ENCODE measurements at places on chromosomes 7 and 10.
A peak's percentile ranks its signal among the peaks of the same experiment; 100 is the strongest.

GRCh38 chr7:32204361-32205018 is 134.3 kb upstream of the PDE1C start:
- peak; percentile 37 for DNase-seq

DNA sequence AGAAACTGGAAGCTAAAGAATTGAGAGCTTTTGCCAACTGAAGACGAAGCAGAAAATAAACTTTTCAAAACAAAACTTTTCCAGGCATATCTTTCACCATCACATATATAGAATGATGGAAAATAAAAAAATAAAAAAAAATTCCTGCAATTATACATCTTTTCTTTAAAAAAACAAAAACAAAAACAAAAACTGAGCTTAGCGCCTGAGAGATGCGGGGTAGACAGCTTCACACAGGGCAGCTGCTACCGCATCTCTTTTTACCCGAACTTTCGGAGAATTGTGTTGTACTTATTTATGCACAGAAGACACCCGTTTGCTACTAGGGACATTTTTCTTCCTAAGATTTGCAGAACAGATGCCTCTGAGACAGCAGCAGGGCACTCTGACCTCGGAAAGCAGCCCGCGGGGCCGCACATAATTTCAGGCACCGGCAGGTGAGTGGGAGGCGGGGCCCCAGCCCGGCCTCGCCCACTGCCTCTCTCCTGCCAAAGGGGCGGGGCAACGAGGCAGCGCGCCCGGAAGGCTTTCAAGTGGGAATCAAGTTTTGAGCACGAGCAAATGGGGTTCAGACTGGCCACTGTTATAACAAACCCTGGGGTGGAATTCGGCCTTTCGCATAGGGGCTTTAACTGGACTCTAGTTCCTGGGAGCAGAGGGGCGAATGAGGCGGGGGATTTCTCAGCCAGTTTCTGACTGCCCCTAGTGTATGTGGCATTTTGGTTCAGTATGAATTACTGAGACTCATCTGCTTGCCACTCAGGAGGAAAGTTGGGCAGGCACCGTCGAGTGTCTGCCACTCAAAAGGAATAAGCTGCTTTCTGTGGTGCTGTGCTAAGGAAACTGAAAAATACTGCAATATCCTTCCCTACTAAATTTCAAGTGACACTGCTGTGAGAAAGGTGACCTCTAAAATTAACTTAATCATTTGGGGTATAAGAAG is 18.5 kb upstream of the FAM133B start:
- DNase-seq, result no peak

DNA sequence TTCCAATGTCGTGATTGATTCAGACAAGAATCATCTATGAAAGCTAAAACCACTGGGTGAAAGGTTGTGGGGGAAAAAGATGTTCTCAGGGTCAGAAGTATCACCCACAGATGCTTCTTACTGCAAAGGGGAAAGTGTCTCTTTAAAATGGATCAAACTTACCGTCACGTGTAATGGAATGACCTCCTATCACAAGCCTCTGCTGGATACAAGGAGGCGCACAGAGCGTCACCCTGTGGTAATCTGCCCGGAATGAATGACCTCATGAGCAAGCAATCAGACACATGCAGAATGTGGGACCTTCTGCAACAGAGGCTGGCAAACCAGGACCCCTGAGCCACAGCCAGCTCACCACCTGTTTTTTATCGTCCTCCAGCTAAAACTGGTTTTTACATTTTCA is 33.0 kb downstream of the WIPF3 start:
- DNase-seq, result no peak

DNA sequence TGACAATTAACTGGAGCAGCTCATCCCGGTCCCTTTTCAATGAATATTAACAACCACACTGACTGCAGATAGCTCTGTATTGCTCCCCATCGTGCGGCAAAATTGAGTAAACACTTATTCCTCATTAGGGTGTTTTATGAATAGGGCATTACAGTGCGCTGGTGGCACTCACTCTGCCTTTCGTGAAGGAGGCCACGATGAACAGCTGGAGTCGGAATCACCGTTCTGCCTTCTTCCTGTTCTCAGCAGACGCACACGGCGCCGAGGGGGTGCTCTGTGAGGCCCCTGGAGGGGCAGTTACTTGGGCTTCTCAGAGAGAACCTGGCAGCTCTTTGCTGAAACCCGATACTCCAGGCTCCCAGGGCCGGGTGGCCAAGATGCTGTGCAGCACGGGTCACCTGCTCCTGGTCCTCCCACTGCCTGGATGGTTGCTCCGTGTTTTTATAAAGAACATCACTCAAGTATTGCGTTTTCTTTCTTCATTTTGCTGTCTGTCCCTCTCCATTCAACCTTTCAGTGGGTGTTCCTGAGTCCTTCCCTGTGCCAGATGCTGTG is 241.9 kb downstream of the GLRX3 start:
- DNase-seq, result no peak

DNA sequence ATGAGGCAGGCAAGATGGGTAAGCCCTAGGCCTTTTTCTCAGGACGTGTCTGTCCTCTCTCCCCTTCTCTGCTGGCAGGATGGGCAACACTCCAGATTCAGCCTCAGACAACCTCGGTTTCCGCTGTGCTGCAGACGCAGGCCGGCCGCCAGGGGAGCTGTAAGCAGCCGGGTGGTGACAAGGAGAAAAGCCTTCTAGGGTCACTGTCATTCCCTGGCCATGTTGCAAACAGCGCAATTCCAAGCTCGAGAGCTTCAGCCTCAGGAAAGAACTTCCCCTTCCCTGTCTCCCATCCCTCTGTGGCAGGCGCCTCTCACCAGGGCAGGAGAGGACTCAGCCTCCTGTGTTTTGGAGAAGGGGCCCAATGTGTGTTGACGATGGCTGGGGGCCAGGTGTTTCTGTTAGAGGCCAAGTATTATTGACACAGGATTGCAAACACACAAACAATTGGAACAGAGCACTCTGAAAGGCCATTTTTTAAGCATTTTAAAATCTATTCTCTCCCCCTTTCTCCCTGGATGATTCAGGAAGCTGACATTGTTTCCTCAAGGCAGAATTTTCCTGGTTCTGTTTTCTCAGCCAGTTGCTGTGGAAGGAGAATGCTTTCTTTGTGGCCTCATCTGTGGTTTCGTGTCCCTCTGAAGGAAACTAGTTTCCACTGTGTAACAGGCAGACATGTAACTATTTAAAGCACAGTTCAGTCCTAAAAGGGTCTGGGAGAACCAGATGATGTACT is 13.1 kb downstream of the PHKG1 start:
- DNase-seq, result no peak

DNA sequence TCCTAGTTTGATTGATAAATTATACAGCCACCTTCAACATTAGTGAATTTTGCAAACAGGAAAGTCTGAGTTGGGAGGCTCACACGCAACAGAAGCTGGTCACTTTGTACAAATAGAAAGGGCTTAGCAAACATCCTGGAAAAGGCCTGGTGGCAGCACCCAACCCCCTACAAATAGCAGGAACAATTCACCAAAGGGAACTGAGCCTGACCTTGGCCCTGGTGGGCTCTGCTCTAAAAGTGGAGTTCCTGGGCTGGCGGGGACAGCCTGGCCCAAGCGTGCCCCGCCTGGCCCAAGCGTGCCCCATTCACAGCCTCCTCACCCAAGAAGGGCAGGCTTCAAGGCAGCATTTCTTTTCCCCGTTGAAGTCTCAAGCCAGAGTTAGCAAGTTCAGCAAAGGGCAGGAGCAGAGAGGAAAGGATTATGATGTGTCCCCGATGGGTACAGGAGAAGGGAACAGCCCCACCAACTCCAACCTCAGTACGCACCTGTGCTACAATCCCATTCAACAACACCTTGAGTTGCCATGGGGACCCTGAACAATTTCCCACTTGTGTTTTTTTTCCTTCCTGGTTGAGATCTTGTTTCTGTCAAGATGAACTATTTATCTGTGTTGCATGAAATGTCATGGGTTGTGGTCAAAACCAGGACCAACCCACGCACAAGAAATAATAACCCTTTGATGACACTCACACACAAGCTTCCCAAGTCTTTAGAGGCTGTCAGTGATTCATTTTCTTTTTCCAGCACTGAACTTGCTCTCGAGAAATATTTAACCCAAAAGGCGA is 43.4 kb downstream of the RGS10 start:
- no peak for DNase-seq

DNA sequence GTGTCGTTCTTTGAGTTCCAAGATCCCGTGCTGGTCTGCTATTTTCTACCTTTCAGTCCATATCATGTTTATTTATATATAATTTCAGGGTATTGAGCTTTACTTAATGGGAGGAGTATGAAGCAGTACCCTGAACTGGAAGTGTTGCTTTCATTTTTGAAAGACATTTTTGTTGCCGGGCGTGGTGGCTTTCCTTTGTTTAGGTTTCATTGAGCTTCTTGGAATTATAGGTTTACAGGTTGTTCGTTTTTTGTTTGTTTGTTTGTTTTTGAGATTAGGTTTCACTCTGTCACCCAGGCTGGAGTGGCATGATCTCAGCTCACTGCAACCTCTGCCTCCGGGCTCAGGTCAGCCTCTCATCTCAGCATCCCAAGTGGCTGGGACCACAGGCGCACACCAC is 7.4 kb downstream of the ZNF487 start:
- no peak for DNase-seq

DNA sequence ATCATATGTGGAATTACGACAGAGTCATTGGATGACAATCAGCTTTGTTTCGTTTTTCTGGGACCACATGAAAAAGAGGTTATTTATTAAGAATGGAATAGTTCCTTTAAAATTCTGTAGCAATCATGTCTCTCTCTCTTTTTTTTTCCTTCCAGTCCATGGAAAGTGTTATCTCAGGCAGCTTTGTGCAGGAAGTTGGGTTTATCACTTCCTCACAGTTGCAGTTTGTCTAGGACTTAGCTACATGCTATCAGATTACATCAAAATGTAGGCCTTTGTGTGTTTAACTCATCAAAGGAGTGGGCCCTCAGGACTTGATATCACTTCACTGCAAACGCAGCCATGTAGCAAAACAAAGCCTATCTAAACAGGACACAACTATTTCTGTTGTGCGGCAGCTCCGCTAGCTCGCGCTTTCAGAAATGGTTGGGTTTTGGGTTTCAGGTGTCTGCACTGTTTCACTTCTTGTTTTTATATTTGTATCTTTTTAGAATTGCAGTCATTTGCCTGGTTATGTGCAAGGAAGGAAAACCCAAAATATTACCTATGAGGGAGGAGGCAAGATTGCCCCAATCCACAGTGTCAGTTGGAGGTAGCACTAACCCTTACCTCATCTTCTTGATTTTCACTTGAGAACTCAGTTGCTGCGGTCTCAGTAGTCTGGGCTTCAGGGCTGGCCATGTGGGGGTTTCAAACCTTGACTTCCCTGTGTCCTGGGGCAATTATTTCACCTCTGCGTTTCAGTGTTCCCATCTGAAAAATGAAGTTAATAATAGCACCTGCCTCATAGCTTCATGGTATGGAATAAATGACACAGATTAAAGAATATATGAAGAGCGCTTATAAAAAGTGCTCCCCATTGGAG is 66.7 kb downstream of the HHEX start:
- DNase-seq, result no peak

GRCh38 chr10:84432891-84433290 is 104.5 kb downstream of the CCSER2 start:
- DNase-seq, result no peak

DNA sequence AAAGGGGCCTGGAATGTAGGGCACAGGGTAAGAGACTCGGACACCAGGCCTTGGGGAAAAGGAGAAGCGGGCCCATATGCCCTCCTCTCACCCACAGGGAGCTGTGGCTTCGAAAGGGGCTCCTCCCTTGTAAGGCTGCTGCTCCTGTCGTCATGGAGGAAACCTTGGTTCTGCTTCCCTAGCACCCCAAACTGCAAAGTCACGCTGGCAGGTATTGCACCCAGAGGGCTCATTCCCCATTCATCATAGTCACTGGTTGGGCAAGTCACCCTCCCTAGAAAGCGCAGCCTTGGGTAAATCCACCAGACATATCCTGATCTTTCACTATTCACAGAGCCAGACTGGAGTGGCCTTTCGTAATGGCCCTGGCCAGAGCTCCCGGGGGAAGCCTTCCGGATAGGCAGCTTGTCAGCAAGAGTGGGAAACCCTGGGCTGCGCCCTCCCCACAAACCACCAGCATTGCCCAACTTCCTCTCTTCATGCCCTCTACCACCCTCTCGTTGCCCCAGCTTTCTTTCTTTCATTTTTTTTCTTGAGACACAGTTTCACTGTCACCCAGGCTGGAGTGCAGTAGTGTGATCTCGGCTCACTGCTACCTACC is 121.0 kb downstream of the HIP1 start:
- DNase-seq, result no peak

DNA sequence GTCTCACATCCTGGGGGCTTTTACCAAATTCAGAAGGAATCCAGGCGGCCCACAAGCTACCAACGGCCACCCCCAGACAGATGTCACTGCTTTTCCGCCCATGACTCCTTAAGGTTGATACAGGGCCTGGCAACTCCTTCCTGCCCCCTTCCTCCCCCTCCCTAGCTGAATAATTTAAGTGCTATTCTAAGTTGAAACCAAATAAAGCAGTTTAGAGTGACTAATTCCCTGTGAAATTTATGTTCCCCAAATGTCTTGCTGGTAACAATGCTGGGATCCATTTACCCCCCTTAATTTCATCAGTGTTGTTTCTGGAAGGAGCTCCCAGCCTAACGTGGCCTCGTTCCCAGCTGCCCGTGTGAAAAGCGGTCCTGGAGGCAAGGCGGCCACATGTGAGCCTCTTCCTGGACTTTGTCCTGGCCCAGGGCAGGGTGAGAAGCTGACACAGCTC is 109.6 kb downstream of the TMEM130 start:
- DNase-seq, result no peak

DNA sequence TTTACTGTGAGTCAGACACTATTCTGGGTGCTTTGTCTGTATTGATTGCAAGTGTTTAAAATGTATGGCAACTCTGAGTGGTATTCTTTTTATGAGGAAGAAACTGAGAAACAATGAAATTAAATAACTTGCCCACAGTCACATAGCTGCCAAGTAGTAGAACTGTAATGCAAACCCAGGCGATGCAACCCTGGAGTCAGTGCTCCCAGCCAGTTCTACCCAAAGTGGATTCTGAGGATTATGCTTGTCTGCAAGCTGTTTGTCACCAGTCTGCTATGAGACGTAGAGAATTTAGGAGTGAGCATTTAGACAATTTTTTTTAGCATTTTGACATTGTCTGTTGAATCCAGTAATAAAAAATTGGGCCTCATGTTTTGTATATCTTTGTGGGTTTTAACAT is 306.0 kb upstream of the LRGUK start:
- no peak for DNase-seq

- no peak for DNase-seq
These were observed 2.2 kb upstream of the SUN1 start for GRCh38 chr7:830069-830468.

- no peak for DNase-seq
These were observed 14.8 kb upstream of the MTURN start for GRCh38 chr7:30119890-30120577.

- peak; percentile 22 for DNase-seq
These were observed 55.5 kb downstream of the SYPL1 start for GRCh38 chr7:106056513-106057203.

DNA sequence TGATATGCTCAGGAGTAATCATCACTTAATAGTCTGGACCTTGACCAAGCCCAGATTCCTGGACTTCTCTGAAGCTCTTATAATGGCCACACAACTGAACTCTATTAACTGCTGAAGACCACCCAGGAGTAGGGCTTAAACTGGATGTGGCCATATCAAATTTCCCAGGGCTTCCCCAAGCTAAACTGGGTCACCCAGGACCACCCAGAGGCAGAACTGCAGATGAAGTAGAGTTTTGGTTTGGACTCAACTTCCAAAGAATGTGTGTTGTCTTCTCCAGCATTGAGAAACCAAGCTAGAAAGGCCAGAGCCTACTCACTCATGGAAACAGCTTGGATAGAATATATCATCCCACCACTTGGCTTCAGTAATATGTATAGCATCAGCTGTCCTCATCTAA is 358.2 kb upstream of the MEOX2 start:
- no peak for DNase-seq

GRCh38 chr10:69844698-69845097 is 43.0 kb downstream of the COL13A1 start:
- no peak for DNase-seq

All from fibroblast of skin of left biceps (primary cell).